DMS79 (cell line): ENCODE measurements at places on chromosomes 11 and 22.
A peak's percentile ranks its signal among the peaks of the same experiment; 100 is the strongest.

DNA sequence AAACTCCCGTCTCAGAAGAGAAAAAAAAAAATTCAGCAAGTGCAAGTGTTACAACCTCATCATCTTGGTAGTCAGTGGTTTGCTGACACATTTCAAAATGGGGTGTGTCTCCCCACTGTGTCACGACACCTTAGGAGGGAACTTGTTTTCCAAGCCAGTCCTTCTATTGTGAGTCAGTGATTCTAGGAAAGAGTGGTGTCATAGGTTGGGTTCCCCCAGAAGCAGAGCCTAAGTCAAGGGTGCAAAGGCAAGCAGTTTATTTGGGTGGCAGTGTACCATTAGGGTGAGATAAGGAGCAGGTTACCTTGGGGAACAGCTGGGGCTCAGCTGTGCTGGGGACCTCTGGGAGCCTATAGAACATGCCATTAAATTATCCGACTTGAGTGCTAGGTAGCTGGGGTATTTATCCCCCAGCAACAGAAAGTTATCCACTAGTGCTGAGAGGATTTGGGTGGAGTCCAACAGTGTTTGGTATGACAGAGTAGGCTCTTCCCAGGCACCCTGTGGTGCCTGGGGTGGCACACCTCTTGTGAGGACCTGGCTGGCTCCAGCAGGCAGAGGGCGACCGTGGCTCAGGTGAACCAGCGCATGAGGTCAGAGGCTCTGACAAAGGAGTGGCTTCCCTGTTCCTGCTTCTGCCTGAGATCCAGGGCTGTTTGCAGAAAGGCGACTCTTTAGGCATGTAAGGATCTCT is 41.7 kb downstream of the KIAA1671 start:
- DNase-seq = peak; percentile 2

GRCh38 chr11:26987272-26987671 is 6.6 kb upstream of the FIBIN start:
- no peak for DNase-seq

- no peak for DNase-seq
Observed at GRCh38 chr11:78635814-78636506, 61.3 kb upstream of the NARS2 start.

GRCh38 chr22:36073476-36073875 is 44.9 kb upstream of the RBFOX2 start:
- no peak for DNase-seq

- no peak for DNase-seq
Observed at GRCh38 chr22:40621309-40622151, 15.0 kb downstream of the MRTFA start.

DNA sequence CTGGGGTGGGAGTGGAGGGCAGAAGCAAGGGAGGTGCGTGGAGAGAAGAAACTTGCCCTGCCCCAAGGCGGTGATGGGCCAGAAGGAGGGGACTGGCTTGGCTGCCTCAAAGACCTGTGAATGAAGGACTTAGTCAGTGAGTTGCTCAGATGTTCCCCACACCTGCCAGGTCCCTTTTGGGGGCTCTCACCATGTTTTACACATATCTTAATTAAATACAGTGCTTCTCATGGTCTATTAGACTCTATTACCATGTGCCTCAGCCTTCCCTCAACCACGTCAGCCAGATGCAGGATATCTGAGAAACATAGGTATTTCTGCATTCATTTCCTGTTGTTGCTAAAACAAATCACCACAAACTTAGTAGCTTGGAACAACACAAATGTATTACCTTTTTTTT is 429.5 kb downstream of the BUD13 start:
- no peak for DNase-seq

GRCh38 chr22:37442537-37442936 is 15.3 kb upstream of the ELFN2 start:
- DNase-seq = no peak
